ENCODE measurements at places on chromosomes 1 and 21.
A peak's percentile ranks its signal among the peaks of the same experiment; 100 is the strongest.

DNA sequence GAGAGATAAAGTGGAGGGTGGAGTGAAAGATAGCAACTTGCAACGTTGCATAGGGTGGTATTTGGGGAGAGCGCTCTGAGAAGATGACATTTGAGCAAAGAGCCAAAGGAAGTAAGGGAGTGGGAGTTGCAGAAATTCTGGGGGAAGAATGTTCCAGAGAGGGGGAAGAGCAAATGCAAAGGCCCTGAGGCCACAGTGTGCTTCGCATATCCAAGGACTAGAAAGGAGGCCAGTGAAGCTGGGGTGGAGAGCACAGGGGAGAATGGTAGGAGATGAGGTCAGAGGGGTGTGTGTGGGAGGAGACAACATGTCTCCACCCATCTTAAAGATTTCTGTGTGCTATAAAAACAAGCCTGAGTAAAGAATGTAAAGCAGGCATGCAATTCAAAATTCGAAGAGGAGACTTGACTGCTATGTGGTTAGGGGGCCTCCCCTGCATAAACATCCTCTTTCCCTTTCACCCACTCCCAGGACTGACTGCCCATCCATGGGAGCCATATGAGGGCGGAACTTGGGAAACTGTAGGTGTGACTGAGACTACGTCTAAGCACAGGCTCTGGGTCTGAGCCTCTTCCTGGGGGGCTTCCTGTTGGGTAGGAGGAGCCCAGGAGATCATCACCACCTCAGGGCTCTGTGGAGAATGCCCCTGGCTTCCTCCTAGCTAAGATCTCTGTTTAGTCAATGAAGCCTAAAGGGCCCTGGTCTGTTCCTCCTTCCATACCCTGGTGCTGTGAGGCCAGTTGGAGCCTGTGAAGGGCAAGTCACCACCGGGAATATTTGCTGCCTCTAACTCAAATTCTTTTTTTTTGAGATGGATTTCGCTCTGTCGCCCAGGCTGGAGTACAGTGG lies 2.9 kb upstream of the CLIC4 start:
- peak; percentile 53 for DNase-seq

DNA sequence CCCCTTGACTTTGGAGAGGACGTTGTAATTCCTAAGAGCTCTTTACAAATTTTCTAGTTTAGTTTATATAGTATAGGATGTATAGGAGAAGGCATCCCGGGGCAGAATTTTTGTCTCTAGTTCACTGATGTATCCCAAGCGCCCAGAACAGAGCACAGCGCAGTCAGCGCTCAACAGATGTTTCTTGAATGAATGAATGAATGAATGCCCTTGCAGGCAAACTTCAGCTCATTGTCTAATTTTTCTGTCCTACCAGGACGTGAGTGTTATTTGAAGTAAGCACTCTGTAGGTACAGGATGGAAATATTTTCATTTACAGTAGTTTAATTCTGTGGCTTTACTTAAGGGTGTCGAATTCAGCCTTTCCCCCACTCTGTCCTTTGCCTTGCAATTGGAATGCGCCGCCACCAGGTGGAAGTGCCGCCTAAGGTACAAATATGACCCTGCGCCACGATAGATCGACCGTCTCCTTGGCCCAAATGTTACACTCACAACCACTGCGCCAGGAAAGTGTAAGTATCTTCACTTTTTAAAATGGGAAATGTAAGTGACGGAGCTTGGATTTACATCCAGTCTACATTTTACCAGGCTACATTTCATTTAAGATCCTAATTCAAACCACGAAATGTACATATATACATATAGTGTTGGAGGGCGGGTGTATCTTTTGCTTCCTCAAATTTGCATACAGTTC lies 910 bp upstream of the MRPL39 start:
- DNase-seq, result peak; percentile 87

GRCh38 chr1:207181847-207182246 lies 77.8 kb downstream of the C4BPA start:
- no peak for DNase-seq

- DNase-seq, result no peak
Observed at GRCh38 chr1:217433664-217434063, 197.2 kb downstream of the GPATCH2 start.

- DNase-seq, result no peak
Observed at GRCh38 chr1:39980555-39981313, 25.8 kb downstream of the MFSD2A start.

DNA sequence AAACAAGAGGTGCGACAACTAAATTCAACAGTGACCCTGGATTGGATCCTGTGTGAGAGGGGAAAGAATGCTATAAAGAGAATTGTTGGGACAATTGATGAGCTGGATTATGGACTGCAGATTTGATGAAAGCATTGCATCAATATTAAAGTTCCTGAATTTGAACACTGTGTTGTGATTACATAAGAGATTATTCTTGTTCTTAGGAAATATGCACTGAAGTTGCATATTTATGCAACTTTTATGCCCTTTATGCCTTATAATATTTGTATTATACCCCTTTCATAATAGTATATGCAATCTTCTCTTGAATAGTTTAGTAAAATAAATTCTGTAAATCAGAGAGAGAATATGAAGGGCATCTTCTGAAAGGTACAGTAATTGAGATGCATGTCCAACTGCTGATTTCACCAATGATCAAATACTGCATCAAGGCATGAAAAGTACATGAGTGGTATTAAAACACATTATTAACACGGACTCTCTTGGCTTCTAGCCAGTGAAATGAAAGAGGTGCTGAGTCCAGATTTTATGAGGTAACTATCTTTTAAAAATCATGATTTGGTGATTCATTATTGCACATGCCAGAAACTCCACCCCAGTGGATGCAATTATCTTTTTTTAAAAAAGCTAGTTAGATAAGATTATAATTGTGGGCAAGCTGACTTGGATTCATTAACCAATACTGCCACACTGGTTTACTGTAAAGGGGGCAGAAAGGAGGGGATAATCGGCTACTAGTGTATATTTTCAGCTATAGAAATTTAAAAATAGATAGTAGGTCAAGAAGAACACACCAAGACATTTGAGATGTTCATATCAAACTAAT lies 19.9 kb upstream of the LPAR3 start:
- no peak for DNase-seq

GRCh38 chr1:99119188-99119587 lies 114.5 kb upstream of the PLPPR5 start:
- DNase-seq, result no peak

GRCh38 chr1:244675167-244675566 lies 22.2 kb downstream of the DESI2 start:
- DNase-seq, result no peak

GRCh38 chr1:162977944-162978568 lies 91.1 kb upstream of the RGS4 start:
- DNase-seq, result no peak

- peak; percentile 61 for DNase-seq
Observed at GRCh38 chr1:174114788-174115448, 44.4 kb upstream of the RABGAP1L start.

DNA sequence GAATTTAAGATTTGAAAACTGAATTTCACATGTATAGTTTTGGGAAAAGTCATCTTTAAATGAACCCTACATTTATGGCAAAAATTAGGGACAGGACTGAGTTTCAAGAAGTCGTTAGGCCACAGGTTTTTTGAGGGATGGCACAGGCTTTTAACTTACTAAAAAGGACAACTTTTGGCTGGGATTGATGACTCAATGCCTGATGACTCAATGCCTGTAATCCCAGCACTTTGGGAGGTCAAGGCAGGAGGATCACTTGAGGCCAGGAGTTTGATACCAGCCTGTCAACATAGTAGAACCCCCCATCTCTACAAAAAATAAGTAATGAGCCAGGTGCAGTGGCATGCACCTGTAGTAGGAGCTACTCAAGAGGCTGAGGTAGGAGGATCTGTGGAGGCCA lies 15.9 kb downstream of the UCK2 start:
- DNase-seq, result no peak

DNA sequence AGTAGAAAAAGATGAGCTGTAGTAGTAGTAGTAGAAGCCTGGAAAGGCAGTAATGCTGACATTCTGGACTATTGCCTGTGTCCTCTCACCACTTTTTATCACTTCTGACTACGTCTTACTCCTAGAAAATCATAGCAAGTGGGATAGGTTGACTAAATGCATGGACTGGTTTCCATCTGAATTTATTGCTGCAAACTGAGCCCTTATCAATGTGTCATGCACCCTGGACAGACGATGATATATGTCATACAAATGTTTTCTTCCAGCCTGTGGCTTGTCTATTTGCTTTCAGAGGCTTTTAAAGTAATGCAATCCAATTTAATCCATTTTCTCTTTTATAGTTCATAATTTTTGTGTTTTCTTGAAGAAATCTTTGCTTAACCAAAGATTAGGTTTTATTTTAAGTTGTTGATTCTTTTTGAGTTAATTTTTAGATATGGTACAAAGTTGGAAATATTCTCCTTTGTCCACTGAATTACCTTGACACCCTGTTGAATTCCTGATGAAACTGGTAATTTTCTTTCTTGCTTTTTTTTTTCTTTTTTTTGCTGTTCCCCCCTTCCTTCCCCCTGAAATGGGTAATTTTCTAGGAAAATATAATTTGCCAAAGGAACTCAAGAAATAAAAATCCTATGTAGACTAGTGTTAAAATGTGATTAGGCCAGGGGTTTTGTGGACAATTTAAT lies 47.1 kb downstream of the PHACTR4 start:
- DNase-seq, result no peak

DNA sequence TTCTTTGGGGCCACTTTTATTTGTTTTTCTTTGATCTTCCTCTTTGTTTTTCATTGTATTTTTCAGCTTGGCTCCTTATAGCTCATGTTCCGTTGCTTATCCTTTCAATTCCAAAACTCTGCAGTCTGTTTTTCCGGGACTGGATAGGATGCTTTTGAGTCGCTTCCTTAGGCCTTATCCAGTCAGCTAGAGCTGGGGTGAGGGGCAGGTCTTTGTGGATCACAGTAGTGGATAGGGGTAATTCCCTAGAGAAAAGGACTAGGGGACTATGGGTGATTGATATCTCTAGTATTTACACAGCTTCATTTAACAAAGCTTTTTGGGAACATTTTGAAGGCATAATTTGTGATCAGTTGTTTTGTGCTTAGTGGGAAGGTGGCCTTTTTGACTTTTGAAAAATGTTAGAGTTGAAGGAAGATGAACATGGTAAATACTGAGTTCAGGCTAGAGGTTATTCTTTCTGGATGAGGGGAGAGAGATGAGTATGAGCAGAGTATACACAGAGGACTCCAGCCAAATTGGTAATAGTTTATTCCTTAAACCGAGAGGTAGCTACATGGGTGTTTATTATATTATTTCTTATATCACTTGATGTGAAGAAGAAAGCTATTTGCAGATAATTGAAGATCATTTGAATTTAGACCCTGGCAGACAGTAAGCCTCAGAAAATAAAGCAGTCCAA lies 22.5 kb downstream of the CEP350 start:
- DNase-seq, result peak; percentile 16

DNA sequence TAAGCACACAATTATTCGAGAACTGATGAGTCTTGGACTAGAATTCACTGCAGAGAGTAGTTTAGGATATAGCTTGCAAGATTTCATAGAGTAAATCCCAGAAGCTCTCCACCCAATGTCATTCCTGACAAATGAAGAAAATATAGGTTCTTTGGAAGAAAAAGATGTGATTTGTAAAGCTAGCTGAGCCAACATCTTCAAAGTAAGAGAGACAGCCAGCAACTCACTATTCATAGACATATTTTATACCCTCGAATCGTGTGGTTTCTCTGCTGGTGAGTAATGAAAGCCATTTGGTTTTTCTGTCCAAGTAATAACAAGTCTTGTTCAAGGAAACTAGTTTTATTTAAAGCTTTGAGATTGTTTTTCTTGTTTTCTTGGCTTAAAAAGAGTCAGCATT lies 165.7 kb upstream of the SYT6 start:
- no peak for DNase-seq

DNA sequence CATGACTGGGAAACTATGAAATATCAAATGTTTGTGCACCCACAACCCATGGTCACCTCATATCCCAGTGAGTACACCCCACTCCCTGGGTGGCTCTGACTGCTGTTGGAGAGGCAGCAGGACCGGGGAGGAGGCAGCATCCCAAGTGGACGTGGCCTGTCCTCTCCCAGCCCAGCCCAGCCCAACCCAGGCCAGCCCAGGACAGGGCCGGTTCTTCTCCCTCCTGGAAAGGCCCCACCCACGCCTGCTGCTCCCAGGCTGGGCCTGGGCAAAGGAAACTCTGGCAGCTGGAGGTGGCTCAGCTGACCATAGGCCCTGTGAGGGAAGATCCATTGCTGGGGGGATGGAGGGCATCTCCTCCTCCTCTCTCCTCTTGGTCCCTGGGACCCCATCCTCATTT lies 19.1 kb downstream of the MATN1 start:
- DNase-seq, result no peak

All from HAP-1 (cell line).